BJ (cell line): ENCODE measurements at places on chromosomes 6 and 20.

DNA sequence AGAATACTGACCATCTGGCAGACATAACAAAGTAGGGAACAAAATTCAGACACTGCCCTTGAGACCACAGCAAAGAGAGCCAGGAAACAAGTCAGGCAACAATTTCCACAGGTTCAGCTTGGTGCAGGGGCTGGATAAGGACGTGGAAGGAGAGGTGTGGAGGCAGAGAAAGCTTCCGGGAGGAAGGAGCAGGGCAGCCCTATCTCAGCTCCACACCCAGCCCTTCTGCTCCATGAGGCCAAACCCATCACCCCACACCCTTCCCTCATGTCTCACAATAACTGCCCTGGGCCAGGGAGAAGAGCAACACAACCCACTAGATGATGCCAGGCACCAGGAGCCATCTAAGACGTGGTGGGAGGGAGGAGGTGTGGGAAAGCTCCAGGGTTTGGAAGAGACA is 5.8 kb downstream of the SNHG17 start:
- DNase-seq: no peak

DNA sequence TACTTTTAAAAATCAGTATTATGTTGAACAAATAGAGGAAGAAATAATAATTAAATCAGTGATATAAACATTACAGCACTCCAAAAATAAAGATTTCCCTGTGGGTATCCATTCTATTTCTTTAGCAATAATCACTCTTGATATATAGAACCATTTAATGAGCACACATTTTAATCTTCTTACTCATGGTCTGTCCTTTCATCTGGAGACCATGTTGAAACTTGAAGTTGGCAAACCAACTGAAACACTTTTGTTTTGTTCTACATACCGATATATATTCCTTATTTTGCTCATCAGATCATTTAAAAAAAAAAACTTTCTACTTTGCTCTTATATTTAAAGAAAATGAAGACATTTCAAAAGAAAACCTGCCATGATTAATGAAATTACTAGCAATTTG is 13.4 kb downstream of the C6orf58 start:
- no peak for DNase-seq

- no peak for DNase-seq
Observed at GRCh38 chr20:19913927-19914614, 103.1 kb upstream of the NAA20 start.

DNA sequence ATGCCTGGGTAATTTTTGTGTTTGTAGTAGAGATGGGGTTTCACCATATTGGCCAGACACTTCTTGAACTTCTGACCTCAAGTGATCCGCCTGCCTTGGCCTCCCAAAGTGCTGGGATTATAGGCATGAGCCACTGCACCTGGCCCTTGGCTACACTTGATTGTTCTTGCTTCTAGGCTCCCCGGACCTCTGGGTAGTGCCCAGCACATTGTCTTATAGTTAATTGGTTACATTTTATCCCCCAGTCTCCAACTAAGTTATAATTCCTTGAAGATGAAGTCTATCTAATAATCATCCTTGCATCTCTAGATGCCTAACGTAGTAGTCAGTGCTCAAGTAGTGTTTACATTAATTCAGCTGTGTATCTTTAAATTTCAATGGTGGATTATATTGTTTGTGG is 11.8 kb downstream of the SMPDL3A start:
- DNase-seq: no peak

DNA sequence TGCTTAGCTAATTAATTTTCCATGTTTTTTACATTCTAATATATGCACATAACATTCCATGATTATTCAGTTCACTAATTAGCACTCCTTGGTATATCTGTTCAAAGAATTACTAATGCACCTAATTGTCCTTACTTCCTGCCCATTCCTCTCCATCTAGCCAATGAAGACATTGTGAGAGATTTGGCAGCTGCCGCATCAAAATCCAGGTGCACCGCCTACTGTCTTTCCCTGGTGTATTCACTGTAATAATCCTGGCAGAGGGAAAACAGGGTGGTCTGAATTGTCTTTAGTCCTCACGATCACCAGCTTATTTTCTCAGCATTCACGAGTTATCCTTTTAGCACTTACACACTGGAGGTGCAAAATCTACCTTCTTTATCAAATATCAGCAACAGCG is 61.0 kb upstream of the SCGN start:
- DNase-seq: no peak

DNA sequence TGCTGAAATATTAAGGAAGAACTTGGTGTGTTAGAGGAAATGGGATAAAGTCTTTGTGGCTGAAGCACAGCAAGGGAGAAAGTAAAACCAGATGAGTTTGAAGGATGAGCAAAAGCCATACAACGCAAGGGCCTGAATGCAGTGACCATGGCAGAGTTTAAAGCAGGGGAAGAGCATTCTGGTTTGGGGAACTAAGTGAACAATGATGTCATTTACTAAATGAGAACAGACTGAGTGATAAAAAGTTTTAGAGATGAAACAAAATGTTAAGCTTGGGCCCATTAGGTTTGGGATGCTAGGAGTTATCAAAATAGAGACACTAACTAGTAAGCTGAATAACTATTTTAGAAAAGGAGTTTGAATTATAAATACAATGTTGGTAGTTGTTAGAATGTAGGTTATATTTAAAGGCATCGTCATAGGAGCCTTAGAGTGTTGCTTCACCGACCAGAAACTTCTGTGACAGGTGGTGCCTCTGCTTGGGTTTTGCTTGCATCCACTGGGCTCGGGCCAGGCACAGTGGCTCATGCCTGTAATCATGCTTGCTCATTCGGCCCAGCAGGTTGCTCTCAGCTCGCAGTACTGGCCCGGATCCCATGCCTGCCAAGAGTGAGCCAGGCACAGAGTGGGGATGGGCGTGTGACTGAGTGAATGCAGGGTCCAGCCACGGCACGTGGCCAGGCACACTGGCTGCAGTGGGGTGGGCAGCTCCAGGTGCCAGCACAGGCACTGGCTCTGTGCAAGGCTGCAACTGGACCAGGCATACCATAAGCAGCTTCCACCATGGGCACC is 37.4 kb upstream of the OPRM1 start:
- no peak for DNase-seq

GRCh38 chr20:43252761-43253160 is 63.1 kb upstream of the PTPRT start:
- DNase-seq: no peak

DNA sequence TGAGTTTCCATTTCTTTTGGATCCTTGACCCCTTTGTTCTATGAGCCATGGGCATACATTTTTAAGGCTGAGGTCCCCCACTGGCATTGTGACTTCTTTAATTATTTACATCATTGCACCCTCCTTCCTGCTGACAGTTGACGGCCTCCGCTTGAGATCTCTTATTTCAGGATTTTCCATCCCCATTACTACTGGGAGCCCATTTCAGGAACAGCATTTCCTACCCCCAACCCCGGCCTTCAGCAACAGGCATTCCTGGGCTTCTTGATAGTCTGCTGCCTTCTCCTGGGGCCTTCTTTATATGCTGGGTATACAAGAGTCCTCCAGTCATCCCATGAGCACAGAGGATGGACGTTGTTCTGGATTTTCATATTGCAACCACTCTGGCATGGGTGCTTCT is 3.8 kb downstream of the ULBP1 start:
- no peak for DNase-seq

GRCh38 chr20:35618263-35619131 is 2.9 kb downstream of the SPAG4 start:
- no peak for DNase-seq

DNA sequence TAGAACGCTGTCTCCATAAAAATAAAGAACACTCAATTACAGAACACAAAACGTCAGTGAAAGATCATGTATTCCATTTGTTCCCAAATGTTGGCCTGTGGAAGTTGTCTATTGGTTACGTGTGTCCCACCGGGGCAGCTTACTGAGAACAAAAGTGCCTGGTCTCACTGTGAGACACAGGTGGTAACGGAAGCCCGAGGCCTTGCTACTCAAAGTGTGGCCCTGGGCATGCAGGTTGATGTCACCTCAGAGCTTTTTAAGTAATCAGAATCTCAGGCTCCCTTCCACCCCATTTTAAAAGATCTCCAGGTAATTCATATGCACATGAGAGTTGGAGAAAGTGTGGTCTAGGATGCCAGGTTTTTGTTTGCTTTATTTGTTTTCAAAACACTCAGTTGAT is 422.5 kb upstream of the OPRM1 start:
- DNase-seq: no peak

DNA sequence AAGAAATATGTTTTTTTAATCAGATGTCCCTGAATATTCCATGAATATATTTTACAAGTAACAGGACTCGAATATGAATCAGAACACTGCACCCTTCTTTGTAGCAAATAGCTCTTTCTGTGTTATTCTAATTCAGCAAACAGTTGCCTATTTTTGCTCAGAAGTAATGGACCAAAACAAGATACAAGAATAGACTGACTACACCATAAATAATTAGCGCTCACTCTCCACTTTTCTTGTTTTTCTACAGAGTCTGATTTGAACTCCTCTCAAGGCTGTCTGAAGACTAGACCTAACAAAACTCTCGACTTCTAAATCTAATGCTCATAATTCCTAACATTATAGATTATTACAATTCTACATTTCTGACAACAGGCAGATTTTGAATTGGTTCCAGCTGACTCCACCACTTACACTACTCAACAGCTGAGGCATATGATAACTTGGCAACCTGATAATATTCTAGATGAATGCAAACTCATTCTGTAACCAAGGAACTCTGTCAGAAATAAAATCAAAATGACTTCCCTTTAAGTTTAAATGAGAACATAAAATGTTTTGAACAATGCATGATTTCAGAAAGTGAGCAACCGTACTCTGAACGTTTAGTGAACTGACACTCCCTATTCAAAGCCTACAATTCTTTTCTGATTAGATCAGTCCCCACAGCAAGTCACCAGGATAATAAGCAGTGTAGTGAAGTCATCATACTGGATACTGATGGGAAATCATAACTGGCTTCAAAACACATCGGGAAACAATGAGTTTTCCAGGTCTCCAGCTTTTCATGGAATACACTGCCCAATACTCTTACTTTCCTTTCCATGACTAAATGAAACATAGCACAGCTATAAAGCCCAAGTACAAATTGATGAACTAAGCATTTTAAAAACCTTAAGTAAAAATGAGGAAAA is 114.2 kb upstream of the BEND6 start:
- DNase-seq: no peak

GRCh38 chr6:144344646-144345045 is 59.5 kb downstream of the UTRN start:
- no peak for DNase-seq

- DNase-seq: no peak
Observed at GRCh38 chr6:163260911-163261310, 153.6 kb upstream of the QKI start.

DNA sequence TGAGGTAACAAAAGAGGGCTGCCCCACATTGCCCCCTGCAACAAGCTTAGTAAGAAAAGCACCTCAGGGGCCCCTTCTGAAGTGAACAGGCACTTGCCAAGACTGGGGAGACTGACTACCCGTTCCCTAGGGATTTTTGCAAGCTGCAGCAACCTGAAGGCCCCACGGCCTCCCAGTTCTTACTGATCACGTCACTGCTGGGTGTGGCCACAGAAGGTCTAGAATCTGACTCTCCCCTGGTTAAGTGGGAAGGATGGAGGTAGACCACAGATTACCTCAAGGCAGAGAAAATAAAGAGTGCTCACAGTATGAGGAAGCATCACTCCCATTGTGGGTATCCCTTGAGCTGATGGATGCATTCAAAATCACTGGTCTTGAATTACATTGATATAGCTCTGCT is 201.5 kb upstream of the KCNQ5 start:
- no peak for DNase-seq

- no peak for DNase-seq
Observed at GRCh38 chr6:21144928-21145327, 448.6 kb upstream of the SOX4 start.

- DNase-seq: no peak
Observed at GRCh38 chr20:5835321-5835821, 85.2 kb downstream of the SHLD1 start.

GRCh38 chr6:38640216-38640909 is 634 bp upstream of the BTBD9 start:
- no peak for DNase-seq

DNA sequence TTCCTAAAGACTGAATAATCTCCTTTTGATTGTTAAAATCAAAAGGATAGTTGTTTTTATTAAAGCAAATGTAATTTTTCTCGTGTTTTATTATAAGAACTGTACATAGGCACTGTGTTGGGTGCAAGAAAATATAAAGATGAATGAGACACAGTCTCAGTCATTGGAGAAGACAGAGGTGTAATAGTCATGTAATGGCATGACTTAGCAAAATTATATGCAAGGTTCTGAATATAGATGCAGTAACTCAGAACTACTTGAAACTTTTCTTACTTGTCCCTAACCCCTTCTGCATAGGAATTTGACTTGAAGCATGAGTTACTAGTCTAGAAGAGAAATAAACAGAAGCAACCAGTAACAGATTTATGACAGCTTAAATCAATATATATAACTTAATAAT is 14.9 kb downstream of the WTAP start:
- no peak for DNase-seq

DNA sequence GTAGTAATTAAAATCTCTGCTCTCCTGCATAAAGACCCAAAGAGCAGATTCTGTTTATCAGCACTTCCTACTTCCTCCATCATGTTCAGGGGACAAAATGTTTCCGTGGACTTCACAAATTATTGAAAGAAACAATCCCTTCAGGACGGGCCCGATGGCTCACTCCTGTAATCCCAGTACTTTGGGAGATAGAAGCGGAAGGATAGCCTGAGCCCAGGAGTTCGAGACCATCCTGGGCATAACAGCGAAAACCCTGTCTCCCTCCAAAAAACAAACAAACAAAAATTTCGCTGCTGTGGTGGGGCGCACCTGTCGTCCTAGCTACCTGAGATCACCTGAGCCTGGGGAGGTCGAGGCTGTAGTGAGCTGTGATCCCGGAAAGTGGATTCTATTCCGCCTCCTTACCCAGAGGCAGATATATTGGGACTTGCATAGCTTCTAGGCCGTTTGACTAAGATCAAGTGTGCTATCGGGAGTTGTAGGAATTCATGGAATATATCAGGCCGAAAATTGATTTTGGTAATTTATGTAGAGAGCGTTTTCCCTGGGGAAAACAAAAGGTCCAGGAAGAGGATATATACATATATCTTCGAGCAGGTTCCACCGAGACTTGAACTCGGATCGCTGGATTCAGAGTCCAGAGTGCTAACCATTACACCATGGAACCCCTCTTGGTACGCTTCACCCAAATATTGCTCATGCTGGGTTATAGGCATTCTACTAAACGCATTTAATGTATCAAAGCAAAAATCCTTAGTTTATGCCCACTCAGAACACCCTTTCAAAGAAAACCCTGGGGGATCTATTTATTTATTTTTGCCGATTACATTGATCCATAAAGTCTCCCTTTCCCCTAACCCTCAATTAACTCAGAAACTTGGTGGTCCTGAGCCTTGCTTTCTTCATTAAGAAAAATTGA is 74.5 kb upstream of the ZNF184 start:
- DNase-seq: no peak
